ENCODE measurements at places on chromosomes 16 and 17.

DNA sequence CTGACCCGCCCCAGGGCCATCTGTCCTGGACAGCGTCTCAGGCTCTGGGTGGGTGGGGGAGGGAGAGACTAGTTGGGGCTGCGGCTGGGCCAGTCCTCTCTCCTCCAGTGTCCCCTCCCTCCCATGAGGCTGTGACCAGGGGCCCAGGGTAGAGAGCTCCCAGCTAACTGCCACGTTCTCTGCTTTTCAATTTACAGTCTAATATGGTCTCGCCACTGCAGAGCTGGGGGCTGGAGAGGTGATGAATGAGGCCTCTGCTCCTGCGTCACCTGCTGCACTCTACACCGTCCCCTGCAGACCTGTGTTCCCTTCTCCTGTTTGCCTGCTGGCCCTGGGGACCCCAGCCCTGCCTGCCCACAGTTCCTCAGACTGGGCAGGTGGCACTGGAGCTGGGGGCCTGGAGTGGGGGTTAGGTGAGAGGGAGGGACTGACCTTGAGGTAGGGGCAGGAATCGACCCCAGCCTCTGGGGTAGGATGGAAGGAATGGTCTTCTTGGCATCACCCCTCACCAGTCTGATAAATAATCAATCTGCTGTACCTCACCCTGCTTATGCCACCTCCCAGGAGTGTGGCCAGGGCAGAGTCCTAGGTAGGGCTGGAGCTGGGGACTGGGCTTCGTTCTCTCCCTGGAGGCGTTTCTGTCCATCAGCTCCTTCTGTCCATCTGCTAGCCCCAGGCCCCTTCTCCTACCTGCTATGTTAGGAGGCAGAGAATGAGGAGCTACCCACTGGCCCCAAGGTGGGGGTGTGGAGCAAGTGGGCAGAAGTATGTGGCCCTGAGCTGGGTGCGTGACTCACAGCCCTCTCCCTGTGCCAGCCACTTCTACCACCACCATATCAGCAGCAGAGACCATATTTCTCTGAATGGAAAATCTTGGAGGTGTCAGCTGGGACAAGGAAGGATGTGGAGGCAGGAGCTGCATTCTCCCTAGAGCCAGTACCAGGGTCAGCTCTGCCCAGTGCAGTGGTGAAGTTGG lies 12.9 kb downstream of the SEZ6 start:
- no peak for DNase-seq

DNA sequence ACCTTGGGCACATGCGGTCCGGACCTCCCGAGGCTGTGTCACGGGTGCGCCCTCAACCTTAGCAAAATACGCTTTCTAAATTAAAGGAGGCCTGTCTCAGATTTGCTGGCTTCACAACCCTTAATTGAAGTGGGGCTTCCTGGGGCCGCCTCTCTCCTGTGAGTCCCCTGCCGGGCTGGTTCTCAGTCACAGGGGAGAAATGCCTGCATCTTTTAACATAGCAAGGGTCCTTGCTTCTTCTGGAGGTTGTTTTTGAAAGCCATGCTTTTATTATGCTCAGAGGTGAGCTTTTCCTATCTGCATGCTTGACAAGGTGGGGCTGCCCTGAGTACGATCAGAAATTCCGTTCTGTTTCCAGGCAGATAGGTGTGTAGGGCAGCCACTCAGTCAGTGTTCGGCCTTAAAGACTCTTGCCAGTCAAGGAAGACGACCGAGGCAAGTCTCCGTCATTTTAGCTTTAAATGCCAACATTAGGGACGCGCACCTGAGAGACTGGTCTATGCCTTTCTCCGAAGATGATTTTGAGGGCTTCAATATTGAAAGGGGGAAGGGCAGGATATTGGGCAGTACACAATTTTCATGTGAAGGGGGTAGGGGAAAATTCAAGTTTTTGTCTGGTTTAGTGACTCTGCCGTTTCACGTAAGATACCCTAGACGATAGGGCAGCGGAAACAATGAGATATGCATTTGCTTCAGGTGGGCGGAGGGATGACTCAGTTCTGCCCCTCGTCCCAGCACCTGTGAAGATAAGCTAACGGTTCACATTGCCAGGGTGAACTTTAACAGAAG lies 5.5 kb upstream of the SLC7A5 start:
- no peak for DNase-seq

DNA sequence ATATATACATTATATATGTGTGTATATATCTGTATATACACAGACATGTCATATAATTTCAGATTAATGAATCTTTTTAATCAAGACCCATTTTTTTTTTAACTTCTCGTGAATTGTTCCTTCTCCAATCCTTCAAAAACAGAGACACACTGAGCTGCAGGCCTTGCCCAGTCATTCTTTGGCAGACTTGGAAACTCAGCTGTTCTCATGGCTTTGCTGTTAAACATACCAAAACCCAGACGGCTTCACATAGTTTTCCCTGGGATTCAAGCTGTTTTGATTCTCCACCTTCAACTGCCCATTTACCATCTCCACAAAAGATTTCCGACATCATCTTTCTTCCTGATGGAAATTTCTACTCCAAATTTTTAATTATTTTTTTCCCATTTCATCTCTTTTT lies 148.7 kb downstream of the KCNJ2 start:
- no peak for DNase-seq

GRCh38 chr17:42706732-42707131 lies 24.4 kb downstream of the CNTNAP1 start:
- no peak for DNase-seq

- DNase-seq: peak; percentile 7
These were observed 29.7 kb downstream of the USP31 start for GRCh38 chr16:23119570-23119969.

GRCh38 chr17:58920773-58921172 lies 165.1 kb downstream of the PPM1E start:
- no peak for DNase-seq

DNA sequence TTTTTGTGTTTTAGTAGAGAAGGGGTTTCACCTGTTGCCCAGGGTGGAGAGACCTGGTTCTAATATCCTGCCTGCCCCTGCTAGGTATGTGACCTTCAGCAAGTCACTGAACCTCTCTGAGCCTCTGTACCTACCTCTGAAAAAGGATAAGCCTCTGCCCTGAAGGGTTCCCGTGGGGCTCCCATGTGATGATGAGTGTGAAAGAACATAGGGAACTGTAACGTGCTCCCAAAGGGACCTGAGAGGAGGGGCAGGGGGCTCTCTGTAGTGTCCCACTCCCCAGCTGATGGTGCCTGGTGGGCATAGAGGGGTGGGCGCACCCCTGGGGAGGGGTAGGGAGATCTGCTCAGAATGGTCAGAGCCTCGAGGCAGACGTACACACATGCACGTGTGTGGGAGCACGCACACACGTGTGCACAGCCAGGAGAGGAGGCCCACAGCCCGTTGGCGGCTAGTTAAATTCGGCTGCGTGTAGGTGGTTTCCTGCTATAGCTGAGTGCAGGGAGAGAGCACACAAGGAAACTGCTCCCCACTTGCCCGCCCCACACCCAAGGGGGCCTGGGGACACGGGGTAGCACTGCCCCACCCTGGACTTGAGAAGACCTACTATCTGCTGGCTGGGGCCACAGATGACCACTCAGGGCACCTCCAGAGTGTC lies 6.7 kb downstream of the KCNH4 start:
- no peak for DNase-seq

- DNase-seq: no peak
These were observed 114.6 kb downstream of the ZNF18 start for GRCh38 chr17:11882716-11883115.

- no peak for DNase-seq
These were observed 129.8 kb downstream of the NTN1 start for GRCh38 chr17:9151091-9151490.

DNA sequence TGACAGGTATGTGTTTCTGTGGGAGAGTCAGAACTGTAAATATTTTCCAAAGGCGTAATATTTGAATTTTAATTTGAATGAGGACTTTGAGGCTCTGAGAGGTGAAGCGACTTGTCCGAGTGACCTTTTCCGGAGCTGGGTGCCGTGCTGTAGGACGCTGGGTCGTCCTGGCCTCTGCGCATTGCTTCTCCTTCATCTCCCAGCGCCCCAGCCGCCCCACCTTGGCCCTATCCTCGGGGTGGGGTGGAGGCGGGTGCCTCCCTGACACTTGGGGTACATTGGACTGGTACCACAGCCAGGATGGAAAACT lies 147.8 kb downstream of the SPECC1 start:
- no peak for DNase-seq

DNA sequence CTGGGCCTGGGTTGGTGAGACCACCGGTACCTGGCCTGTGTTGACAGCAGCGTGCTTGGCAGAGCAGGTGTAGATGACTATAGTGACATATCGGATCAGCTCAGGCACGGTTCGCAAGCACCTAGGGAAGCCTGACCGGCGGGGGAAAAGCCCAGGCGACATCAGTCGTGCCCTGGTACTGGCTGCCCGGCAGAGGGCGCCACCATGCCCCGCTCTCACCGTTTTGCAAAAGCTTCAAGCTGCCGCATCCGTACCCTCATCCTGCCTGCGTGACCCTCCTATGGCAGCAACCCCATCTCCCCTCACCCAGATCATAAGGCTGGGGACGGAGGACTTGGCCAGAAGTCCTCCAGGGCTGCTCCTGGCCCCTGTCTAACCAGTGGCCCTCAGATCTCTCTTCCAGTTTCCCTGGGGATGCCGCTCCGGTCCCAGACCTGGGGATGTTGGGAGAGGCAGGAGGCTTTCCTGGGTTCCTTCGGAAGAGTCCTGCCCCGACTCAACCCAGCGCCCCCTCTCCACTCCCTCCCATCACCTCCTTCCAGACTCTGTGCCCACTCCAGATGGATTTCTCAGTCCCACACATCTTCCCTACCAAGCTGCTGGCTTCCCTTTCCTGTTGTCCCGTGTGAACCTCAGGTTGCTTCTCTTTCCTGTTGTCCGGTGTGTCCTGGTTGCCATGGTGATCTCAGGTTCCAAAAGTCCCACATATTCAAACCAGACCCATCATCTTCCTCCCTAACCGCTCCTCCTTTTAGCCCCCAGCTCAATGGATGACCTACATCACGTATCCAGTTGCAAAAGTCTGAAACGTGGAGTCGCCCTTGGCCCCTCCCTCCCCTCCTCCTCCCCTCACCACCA lies 13.7 kb downstream of the ALOX12B start:
- peak; percentile 89 for DNase-seq

GRCh38 chr16:48681520-48681919 lies 71.5 kb upstream of the N4BP1 start:
- DNase-seq: no peak

DNA sequence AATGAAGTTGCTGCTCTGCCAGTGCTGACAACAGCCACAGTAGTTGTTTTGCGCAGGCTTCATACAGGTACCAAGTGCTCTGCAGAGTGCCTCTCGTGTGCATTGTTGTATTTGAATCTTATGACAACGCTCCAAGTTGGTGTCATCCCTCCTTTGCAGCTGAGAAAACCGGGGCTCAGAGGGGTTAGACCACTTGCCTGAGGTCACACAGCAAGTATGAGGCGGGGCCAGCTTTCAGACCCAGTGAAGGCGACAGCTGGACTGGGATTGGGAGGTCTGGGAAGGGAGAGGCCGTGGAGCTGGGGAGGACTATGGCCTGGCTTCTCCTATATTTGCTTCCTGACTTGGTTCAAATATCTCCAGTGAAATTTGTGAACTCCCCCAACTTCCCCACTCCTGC lies 33.2 kb downstream of the WNT9B start:
- DNase-seq: no peak

GRCh38 chr17:70307430-70308225 lies 138.3 kb downstream of the KCNJ2 start:
- no peak for DNase-seq

- peak; percentile 44 for DNase-seq
These were observed 773 bp downstream of the SYNGR3 start for GRCh38 chr16:1990351-1991134.

DNA sequence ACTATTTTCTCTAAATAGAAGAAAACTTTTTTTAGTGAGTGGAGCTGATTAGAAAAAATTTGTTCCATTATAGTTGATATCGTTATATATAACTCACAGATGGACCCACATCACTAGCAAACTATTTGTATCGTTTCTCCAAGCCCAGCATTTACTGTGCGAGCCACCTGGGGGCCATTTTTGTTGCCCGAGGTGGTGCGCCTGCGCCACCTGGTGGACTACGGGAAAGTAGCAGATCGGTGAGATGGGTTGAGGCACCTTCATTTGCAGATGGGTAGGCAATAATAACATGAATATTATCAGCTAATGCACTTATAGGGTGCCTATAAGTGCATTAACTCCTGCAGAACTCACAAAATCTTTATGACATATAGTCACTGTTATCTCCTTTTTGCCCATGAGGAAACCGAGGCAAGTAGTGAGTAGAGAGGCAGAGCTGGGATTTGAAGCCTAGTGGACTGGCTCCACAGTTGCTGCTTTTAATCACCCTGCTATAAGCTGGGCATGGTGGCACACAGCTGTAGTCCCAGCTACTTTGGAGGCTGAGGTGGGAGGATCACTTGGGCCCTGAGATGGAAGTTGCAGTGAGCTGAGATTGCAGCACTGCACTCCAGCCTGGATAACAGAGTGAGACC lies 23.2 kb upstream of the NTN1 start:
- DNase-seq: peak; percentile 54

DNA sequence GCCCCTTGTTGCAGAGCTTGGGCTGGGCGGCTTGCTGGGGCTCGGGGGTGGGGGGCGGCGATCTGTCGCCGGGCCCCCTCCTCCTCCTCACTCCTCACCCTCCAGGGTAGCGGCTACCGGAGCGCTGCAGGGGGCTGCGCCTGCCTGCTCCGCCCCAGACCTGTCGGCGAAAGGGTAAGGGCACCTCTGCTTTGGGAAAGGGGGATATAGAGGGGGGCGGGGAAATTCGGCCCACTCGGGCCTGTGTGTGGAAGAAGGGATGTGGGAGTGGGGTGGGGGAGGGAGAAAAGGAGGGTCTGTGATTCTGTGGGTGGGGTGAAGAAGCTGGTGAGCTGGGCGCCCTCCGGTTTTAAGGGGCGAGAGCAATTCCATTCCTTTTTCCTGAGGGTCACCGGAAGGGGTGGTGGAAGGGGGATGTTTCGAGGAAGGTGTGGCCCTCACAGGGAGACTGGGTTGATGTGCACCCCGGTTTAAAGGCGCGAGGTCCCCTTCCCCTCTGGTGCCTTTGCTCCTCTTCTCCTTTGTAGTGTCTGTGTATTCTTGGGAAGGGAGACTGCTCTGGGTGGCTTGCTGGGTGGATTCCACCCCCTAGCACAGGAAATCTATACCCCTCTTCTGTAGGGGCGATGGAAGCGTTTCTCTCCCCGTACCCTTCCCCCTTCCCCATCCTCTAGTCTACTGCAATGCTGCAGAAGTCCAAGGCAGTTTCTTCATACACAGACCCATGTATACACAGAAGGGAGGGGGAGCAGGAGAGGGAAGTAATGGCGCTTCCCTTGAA lies 878 bp downstream of the TAOK1 start:
- peak; percentile 75 for DNase-seq

All from eye (tissue), 1 donor.